Stimulated activated CD8-positive, alpha-beta memory T cell treated with anti-CD3 and anti-CD28 coated beads, Interleukin-4, amount 100 ng/mL, for 1 hour (primary cell): ENCODE measurements at places on chromosomes 7 and 10.

DNA sequence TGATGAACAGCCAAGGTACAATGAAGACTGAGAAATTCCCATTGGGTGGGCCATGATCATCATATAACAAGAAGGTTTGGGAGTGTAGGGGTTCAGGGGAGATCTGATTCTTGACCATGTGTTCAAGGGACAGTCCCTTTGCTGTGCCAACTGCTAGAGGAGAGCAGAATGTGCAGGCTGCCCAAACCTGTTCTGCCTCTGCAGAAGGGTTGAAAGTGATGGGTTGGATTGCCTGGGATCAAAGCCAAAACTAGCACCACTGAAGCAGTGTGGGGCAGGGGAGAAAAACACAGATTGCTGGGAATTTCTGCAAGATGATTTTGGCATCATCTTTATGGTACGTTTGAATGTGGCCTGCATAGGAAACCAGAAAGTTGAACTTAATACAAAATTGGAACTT, 303.9 kb downstream of the OTUD1 start:
- DNase-seq, result no peak

DNA sequence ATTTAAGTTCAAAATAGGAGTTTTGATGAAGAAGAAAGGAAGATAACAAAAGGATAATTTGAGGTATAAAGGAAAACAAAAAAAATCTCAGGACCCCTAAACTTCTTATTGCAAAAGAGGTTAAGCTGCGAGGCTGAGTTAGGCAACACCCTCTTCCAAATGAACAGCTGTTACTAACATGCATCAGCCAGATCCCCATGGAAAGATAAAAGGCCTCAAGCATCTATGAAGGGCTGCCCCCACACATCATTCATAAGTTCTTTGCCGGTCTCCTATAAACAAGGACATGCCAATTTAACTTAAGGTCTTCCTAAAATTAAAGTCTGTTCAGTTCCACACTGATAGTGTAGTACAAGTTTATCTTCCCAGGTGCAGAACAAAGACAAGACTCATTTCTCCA, 75.8 kb upstream of the IMMP2L start:
- DNase-seq, result no peak

DNA sequence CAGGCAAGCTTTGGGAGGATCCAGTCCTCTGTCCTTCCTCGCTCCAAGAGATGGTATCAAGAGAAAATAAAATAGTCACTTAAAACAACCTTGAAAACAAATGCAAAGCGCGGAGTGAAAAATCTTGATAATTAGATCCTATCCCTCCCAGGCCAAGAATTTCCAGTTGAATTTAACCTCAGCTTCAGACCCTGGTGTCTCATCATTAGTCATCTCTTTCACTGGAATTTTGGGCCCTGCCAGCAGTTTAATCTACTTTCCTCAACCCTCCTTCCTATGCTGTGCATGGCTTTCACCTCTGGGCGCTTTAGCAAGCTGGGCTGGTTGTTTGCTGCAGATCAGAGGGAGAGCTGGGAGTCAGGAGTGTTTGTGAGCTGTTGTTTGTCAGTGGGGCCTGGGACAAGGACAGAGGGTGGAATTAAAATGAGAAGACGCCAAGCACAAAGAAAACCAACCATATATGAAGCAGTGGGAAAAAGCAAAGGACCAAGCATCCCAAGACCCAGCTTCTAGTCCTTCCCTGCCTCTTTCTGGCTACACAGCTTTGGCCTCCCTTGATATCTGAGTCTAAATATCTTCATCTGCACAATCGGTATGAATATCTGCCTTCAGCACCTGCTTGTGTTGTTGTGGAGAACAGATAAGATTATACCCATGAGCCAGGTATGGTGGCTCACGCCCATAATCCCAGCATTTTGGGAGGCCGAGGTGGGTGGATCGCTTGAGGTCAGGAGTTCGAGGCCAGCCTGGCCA, 13.5 kb downstream of the MYOF start:
- DNase-seq, result no peak

DNA sequence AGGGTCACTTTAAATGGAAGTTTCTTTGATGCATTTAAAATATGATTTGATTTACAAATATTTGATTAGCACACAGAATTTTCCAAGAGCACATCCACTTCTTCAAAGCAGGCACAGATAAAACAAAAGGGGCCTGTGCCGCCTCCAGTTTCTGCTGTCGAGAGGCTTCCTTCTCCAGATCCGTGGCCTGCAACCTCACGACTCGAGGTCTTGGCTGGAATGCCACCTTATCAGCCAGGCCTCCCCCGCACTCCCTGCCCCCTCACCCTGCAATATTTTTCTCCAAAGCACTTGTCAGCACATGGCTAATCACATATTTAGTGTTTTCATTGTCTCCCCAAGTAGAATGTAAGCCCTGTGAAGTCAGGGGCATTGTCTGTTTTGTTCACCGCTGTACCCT, 12.5 kb downstream of the PYROXD2 start:
- DNase-seq, result no peak

DNA sequence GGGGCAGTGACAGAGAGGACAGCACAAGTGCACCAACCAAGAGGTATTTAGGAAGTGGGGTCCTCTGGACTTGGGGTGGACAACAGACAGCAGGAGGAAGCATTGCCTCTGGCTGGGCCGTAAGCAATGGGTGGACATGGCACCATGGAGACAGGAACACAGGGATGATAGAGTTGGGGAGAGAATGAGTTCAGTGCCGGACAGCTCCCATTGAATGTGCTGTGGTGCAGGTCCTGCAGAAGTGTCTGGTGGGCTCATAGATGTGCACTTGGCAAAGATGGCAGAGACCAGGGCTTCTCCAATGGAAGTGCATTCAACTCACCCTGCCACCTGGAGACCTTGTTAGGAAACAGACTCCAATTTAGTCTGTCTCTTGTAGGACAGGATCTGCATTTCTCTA, 341.5 kb upstream of the ZMIZ1 start:
- DNase-seq, result no peak

DNA sequence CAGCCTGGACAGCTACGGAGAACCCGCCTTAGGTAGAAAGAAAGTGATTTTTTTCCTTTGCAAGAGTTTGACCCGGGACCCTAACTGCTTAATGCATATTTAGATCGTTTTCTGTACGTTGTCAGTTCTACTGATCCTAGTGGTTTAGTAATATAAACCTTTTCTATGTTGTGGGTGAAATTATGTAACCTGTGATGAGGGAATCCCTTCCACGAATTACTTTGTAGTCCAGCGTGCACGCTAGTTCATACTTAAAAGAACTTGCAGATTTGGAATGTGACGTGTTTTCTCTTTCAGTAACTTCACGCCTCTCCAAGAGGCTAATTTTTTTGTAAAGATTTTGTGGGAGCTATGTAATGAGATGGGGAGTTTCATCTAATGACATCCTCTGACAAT, 705 bp downstream of the SLF2 start:
- no peak for DNase-seq

DNA sequence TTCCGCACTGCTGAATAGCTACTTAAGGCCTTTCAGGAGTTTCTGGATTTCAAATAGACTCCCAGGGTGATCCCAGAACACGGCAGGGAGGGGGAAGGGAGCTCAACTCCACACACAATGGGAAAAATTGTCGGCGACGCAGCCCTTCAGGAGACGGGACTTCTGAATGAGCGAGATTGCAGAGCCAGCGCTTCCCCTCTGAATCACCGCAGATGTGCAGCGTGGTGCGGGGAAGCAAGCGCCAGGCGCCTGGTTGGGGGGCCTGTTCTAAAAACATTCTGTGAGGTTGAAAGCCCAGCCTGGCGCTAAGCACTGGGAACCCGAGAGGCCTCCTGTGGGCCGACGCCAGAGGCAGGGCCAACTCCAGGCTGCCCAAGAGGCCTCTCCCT, 163.3 kb downstream of the MAD1L1 start:
- no peak for DNase-seq

GRCh38 chr7:149625340-149625946, 127.8 kb upstream of the ZNF746 start:
- DNase-seq, result no peak

DNA sequence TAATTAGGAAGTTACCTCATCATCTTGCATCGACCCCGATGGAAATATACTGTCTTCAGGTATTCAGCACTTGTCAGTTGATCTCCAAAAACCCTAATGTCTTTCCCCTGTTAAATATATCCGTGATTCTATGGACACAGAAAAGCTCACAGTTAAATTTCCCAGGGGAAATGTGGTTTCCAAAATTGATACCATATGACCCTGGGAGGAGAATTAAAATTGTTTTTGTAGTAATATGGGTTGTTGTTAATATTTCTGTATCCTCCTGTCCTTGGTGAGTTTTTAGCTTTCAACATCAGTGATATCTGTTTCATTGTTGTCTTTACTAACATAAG, 132.1 kb downstream of the CELF2 start:
- DNase-seq, result no peak

- DNase-seq, result no peak
These were observed 22.8 kb downstream of the UNC5B start for GRCh38 chr10:71234970-71235685.

DNA sequence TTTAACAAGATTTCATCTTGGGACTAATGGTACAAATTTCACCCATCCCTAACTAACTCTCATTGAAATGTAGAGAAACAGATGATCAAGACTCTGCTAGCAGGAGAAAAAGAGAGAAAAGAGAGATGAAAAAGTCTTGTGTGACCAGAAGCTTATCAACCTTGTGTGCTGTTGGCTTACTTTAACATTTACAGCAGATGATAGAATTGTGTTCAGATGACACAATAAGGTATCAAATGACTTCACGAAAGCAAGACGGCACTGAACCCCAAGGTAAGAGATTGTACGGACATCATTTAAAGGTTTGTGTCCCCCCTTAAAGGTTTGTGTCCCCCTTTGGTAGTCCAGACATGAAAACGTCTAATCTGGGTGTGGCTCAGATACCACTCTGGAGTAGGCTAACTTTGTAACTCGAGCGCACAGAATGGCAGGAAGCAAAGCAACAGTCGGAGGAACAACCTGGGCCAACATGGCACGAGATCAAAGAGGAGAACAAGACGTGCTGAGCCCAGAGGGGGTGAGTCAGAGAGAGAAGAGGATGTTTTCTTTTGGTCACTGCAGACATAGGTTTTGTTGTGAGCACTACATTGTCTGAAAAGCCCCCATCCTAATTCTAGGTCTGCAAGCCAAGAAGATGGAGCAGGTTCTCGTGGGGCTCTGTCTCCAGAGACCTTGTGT, 10.4 kb upstream of the LMBR1 start:
- no peak for DNase-seq

- no peak for DNase-seq
These were observed at the start of gene PRR15 for GRCh38 chr7:29563590-29564495. PRR15 (plus strand) TSS chr7:29563835; CDS start chr7:29566330, 2,495 bp downstream.

GRCh38 chr10:68305854-68306253, 26.0 kb upstream of the HNRNPH3 start:
- no peak for DNase-seq

GRCh38 chr7:2903682-2904162, 59.6 kb upstream of the GNA12 start:
- DNase-seq, result no peak

- DNase-seq, result no peak
These were observed 90.4 kb upstream of the LRRTM3 start for GRCh38 chr10:66835400-66835799.

- DNase-seq, result no peak
These were observed 41.8 kb downstream of the TBATA start for GRCh38 chr10:70743430-70743788.

DNA sequence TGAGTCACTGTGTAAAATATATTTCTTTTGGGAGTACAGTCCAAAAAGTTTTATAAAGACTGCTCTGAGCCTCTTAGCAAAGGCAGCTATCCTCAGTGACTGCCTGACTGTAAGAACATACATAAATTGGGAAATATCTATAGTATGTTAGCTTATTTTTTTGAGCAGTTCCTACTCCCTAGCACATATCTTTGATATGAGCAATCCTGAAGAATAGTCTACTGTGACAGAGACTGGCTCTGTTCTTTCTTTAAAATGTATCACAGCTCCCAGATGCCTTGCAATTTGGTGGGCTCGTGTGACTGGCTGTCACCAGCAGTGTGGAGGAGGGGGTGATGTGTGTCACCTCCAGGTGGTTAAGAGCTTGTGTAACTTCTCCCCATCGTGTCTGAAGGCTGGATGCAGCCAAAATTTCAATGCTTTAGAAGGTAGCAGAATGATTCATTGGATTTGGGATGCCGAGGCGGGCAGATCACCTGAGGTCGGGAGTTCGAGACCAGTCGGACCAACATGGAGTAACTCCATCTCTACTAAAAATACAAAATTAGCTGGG, 47.9 kb downstream of the MTERF1 start:
- DNase-seq, result no peak

DNA sequence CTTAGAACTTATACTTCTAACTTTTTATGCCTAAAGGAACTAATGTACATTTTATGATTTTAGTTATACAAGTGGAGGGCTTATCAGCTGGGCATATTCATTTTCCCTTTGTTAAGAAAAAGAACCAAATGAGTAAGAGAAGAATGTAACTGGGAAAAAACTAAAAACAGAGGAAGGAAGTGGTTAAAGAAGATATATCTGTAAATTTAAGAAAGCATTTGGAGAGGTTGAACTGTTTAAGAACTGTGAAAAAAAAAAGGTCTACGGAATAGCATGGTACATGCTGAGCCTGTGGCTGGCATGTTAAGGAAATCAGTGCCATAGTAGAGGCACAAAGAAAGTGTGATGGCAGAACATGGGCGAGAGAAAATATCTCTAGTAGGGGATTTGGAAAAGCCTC, 6.2 kb downstream of the MDFIC start:
- DNase-seq, result no peak
